Kidney tubule cell (primary cell): ENCODE measurements at places on chromosomes 7 and 10.

DNA sequence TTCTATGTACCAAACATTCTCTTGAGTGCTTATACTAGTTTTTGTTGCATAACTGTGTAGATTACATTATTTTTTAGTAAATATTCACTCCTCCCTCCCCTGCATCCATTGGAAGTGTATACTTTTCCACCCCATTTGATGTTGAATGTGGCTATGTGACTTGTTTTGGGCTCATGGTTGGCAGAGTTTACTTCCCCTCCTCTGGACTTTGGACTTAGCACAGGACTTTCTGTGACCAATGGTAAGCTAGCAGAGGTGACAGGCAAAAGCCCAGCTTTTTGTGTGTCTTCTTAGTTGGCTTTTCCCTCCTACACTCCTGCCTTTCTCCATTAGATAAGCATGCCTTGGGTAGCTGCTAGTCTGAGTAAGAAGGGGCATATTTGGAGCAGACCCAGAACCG is 353.9 kb downstream of the HPSE2 start:
- no peak for DNase-seq

DNA sequence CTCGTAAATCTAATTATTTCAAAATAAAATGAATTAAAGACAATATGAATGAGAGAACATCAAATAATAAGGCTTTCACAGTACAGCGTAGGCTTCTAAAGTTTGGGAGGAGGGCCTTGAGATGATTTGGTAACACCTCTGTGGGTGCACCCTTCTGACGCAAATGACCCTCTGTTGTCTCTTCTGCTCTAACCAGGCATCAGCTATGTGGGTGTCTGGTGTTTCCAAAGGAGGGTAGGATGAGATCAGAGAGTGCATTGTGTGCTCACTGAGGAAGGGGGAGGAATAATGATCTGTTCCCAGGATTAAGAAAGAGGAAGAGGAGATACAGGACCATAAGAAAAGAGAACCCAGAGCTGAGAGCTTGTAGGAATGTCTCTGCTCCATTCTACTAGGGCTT is 420.4 kb downstream of the SDK1 start:
- DNase-seq: no peak

- DNase-seq: peak; percentile 57
Observed at GRCh38 chr10:112775381-112775780, 174.7 kb upstream of the TCF7L2 start.

DNA sequence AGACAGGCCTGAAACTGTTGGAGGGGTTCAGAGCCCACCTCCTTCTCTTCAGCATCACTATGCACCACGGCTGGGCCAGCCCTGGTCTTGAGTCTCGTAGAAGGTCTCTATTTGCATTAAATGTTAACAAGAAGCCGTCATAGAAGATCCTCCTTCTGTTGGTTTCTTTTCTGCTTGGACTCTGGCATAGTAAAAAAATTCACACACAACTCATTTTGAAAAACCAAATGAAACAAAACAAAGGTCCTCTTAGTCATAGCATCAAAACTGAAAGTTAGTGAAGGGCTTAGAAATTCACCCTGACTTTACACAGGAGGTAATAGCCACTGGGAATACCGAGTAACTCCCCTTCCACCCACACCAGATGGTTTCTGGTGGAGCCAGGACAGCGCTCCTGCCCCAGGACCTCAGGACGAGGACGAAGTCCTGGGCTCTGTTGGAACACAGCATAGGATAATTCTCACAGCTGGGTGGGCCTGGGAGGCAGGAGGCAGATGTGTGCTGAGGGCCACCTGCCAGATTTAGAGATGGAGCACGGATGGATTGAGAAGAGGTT is 248.4 kb upstream of the KLF6 start:
- DNase-seq: no peak

DNA sequence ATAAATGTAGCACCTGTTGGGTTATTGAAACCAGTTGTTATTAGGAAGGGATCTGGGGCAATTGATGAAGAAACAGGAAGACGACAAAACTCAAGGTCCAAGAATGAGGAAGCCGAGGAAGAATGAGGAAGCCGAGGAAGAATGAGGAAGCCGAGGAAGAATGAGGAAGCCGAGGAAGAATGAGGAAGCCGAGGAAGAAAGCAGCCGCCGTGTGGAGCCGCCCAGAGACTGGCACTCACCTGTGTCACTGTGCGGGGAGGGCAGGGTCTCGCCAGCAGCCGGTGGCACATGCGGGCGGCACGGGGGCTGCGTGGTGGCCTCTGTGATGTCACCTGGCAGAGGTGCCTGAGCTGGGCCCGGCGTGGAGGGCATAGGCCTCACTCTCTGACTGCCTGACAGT is 71.1 kb upstream of the CFAP46 start:
- DNase-seq: peak; percentile 71
